ENCODE measurements at places on chromosomes 6 and 20.

- DNase-seq, result no peak
Observed at GRCh38 chr6:42598300-42598699, 34.5 kb downstream of the UBR2 start.

- DNase-seq, result no peak
Observed at GRCh38 chr6:235763-236360, 56.4 kb upstream of the DUSP22 start.

DNA sequence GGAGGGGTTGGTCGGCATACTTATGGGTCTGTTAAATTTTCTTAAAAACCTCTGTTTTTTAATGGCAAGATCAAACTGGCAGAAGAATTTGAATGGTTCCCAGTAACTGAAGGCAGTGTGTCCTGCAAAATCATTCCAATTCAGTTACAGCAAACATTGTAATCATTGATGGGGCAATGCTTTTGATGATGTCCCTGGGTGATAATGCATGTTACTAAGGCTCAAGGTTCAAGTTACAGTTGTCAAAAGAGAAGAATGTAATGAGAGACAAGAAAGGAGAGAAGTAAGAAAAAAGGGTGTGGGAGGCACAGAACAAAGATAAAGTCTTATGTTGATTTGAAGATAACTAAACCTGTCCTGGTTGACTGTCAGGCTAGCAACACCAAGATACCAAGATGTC is 54.9 kb downstream of the CEP162 start:
- DNase-seq, result no peak

DNA sequence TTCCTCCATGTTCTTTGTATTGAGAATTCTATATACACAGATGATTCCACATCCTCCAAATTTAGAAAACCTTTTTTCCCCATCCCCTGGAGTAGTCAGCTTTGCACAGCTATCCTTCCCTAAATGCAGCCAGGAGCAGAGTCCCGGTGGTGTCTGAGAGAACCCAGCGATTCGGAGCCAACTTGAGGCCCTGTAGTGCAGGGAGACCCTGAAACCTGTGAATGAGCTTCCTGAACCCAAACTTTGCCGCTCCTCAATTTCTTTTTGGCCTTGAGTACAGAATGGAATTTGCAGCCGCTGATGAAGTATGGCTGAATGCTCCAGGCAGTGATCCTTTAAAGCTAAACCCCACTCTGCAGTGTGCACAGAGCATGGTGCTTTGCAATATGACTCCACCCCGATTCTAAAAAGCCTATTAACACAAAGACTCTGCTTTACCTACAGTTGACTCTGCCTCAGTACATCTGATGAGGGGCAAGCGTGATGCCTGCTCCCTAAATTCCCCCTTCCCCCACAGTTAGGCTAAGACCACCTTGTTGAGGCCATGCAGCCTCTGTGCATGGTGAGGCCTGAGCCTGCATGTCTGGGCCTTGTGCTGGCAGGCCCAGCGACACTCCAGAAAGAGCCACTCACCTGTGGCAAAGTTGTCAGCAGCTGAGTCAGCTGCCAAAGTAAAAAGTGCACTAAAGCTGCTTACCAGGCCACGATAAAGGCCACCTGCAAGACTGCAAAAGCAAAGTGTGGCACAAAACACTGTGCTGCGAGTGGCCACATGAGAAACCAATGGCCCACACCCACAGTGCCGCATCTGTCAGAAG is 82.1 kb downstream of the PLEKHG1 start:
- DNase-seq, result no peak

DNA sequence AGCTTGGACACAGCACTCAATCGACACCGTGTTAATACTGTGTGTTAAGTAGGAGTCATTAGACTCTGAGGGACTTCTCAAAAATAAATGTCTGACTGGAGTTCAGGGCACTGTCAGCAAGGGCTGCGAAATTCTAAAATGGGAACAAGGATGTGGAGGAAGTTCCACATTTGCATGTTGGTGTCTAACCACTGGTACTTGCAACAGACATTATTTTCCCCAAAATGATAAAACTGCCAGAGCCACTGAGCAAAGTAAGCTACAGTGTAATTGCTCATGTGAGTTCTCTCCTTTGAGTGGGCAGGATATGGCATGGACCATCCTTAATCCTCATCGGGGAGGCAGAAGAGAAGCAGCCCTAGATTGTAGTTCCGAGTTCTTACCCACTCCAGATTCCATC is 215.9 kb downstream of the SLC24A3 start:
- no peak for DNase-seq

GRCh38 chr6:56055081-56055704 is 179.8 kb upstream of the BMP5 start:
- no peak for DNase-seq

GRCh38 chr6:135935941-135936601 is 84.6 kb downstream of the PDE7B start:
- DNase-seq, result no peak

DNA sequence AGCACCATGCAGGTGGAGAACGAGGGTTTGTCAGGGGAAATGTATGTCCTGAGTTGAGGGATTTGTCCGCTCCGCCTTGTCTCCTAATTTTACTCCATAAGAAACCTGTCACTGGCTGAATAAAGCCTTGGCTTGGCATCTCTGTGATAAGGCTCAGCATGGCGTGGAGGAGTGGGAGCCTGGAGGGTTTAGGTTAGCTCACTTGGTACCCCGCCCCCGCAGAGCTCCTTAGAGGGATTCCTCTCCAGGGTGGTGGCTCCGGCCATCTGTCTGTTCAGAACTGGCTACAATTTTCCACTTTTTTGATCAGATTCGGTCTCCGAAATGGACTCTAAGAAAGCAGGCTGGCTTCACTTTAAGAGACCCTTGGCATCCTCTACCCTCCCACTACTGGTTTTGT is 192.2 kb upstream of the SYNDIG1 start:
- no peak for DNase-seq

DNA sequence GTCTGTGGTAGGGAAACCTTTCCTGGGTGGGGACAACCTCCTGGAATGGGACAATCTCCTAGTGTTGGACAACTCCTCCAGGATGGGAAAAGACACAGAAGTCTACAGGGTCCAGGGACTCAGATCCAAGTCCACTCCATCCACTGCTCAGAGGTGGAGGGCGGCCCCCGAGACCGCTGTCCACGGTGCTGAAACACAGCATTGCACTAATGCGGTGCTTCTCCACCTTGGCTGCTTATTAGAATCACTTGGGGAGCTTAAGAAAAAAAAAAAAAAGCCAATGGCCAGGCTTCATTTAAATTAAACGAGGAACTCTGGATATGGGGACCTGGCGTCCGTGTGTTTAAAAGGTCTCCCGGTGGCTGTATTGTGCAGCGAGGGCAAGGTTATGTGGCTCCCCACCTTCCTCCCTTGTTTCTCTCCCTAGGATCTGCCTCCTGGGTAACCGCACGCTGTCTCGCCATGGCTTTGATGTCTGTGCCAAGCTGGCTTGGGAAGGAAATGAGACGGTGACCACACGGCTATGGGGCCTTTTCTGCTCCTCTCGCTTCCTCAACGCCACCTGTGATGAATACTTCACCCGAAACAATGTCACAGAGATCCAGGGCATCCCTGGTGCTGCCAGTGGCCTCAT is 12.0 kb downstream of the SLC12A5 start:
- DNase-seq, result no peak

GRCh38 chr20:60963146-60963545 is 288.9 kb upstream of the CDH4 start:
- DNase-seq, result no peak

GRCh38 chr6:1424306-1424927 is 35.0 kb downstream of the FOXF2 start:
- no peak for DNase-seq

DNA sequence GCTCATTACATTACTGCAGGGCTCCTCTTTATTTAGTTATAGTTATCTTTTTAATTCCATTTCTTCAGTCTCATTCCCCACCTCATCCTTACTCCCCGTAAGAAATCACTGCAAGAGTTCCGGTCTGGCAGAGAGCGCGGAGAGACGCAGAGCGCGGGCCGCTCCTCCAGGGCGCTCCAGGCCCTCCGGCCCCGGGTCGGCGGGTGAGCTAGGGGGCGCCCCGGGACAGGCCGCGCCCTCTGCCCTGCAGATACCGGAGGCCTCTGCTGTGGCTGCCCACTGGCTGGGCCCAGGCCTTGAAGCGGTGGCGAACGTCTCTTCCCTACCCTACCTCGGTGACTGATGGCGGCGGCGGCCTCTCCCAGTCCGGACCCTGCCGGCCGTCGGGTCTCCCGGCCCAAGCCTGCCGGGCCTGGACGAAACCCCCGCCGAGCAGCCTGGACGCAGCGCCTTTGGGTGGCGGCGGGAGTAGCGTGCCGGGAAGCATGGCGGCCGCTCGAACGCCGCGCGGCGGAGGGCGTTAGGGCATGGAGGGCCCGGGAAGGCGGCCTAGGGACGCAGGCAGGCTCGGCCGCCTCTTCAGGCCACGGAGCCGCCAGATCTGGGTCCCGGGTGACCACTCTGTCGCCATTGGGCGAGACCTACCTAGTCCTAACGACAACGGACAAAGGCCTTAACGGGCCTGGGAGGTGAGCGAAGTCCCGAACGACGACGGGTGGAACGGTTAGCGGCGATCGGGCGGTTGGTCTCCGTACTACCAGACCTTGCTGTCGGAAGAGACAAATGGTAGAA is 16.4 kb upstream of the HMGN4 start:
- peak; percentile 43 for DNase-seq

DNA sequence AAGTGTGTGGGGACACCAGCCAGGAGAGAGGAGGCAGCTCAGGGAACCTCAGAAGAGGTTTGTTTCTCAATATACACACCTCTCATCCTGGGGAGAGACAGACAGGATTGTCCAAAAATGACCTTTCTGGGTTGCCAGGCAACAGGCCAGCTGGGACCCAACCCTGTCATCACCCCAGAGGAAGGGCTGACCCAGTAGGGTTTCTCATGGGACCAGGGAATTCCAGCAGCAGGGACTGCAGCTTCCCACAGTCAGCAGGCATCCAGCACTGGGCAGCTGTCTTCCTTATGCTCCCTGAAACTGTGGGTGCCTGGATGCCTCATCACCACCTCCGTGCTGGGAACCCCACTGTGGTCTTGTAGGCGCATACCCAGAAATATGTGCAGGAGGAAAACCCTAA is 1.3 kb downstream of the C20orf202 start:
- no peak for DNase-seq

- DNase-seq, result no peak
Observed at GRCh38 chr20:49794336-49795134, 18.1 kb upstream of the SLC9A8 start.

- no peak for DNase-seq
Observed at GRCh38 chr6:30465595-30466306, 23.6 kb upstream of the HLA-E start.

DNA sequence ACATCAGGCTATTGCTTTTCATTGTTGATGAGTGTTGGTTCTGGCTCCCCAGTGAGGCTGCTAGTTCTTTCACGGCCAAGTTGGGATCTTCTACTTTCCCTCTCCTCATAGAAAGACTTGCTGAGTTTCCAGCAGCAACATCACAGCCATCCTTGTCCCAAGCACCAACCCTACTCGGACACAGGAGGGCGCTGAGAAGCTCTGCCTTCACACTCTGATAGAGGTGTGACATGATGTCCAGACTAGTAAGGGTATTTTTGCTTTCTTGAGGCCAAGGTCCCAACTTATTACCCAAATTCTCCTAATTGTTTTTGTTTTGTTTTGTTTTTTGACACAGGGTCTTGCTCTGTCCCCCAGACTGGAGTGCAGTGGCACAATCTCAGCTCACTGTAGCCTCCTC is 3.0 kb upstream of the GCM1 start:
- no peak for DNase-seq

DNA sequence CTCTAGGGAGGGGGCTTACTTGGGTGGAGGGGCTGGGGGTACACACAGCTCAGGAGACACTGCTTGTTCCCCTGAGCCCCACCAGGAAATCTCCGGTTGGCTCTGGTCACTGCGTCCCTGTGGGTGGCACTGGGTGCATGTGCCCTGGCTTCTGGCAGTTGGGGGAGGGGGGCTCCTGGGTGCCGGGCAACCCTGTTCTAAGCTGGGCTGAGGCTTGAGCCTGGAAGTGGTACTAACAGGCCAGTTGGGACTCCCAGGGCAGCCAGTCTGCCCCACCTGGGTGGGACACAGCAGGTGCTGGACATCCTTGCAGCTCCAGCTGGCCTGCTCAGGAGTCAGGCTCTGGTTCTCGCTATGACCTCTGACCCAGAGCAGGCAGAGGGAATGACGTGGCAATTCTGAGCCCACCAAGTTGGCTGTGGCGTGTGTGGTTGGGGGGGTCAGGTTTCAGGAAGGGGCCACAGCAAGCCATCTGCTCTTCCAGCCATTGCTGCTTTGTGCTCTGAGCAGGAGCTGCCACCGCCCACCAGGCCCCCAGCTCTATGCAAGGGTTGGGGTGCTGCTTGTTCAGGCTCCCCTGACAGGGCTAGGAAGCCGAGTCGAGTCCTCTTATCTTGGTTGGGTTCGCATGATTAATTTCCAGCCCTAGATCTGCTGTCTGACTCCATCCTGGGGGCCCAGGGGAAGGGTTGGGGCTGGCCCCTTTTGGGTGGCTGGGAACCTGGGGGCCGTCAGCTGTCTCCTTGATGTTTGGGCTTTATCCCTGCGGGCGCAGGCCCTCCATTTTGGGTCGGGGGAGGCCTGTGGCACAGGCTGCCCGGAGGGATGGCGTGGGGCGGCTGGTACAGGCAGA is 590 bp downstream of the C20orf204 start:
- no peak for DNase-seq

- DNase-seq, result no peak
Observed at GRCh38 chr6:125213939-125214338, 60.4 kb downstream of the TPD52L1 start.

DNA sequence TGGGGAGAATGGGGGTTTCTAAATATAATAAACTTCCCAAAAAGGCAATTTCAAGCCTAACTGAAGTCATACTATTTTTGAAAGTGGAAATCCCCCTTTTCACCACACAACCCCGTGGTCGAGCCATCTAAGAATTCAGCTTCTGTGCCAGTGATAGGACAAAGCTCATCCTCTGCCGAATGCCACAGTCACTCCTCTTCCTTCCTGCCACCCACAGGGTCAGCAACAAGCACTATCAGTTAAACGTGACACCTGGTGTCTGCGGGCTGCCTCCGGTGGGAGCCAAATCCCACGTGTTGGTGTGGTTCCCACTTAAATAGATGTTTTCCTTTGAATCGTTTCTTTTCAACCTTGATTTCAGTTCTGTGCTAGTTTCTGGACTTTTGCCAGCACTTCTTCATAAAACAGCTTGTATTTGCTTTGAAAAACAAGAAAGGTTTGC is 60.7 kb downstream of the TNFAIP3 start:
- peak; percentile 43 for DNase-seq

DNA sequence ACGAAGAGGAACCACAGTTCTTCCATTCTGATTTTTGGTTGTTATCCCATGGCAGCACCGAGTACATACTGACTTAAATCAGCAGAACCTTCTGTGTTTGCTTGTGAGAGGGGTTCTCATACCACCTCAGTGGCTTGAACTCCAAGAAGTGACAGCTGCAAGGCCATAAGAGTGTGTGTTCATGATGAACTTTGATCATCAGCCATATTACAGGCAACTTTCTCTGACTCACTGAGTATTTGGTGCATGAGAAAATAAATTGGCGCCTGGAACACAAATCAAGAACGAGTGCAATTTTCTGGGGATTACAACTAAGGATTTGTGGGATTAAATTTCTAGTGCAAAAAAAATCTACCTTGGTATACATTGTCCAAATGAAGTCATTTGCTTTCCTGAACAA is 68.9 kb downstream of the CYP39A1 start:
- no peak for DNase-seq
